ENCODE measurements at places on chromosomes 1 and 21.

- no peak for DNase-seq
Measured at GRCh38 chr1:186672131-186672530, 8.1 kb downstream of the PTGS2 start.

GRCh38 chr21:15514073-15514946 lies 215.5 kb upstream of the USP25 start:
- no peak for DNase-seq

DNA sequence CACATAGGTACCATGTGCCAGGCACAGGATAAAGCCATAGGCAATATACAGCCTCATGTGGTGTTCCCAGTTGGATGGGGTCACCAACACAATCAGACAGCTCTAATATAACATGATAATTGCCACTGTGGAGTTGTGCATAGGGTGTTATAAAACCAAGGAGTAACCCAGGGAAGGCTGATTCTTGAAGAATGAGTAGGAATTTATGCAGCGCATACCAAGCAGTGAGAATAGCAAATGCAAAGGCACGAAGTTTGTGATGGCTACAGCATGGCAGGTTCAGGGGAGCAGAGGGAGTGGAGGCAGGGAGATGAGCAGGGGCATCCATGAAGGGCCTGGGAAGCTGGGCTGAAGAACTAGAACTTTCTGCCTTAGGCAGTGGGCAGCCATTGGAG lies 20.4 kb upstream of the SLC2A1 start:
- DNase-seq, result no peak

DNA sequence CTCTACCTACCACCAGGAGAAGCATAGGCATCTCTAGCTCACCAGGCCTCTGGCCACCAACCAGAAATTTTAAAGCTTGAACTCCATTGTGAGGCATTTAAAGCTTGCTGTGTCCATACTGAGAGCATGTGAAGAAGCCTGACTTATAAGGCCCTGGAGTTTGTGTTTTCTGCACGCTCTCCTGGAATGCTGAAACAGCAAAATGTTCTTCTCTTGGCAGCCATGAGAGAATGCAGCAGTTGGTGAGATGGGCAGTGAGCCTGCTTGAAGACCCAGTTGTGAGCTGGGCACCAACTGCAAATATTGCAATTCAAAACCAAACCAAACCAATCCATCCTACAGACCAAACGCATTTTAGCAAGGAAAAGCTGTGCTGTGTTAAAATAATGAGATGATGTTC lies 170.0 kb upstream of the IVNS1ABP start:
- no peak for DNase-seq

DNA sequence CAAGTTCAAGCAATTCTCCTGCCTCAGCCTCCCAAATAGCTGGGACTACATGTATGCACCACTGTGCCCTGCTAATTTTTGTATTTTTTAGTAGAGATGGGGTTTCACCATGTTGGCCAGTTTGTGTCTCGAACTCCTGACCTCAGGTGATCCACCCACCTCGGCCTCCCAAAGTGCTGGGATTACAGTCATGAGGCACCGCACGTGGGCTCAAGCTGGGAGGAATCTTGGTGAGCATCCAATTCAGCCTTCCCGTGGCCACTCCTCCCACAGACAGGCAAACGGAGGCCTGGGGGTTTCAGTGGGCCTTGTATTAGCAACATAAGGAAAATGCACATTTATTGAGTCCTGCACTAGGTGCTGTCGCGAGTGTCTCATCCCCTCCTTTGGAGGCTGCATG lies 24.5 kb upstream of the VWA5B1 start:
- no peak for DNase-seq

Data from cerebellar nuclear complex (tissue), 1 donor.